ENCODE measurements at places on chromosomes 5 and 9.

DNA sequence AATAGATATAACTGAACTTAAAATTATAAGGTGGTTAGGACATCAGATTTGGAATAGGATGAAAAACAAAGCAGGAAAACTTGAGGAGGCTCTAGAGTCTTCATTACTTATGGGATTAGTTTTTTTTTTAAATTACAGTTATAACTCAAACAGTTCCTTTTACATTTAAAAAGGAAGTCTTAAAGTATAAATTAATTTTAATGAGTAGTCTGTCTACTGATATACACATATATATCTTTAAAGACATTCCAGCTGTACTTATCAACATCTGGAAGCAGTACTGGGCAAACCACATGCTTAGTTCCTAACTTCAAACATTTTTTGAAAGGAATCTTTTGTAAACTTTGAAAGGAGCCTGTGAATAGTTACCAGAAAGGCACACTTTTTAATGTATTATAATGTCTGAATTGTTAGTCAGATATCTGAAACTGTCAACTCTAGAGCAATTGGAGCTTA, 6.0 kb downstream of the ACTBL2 start:
- DNase-seq = no peak

DNA sequence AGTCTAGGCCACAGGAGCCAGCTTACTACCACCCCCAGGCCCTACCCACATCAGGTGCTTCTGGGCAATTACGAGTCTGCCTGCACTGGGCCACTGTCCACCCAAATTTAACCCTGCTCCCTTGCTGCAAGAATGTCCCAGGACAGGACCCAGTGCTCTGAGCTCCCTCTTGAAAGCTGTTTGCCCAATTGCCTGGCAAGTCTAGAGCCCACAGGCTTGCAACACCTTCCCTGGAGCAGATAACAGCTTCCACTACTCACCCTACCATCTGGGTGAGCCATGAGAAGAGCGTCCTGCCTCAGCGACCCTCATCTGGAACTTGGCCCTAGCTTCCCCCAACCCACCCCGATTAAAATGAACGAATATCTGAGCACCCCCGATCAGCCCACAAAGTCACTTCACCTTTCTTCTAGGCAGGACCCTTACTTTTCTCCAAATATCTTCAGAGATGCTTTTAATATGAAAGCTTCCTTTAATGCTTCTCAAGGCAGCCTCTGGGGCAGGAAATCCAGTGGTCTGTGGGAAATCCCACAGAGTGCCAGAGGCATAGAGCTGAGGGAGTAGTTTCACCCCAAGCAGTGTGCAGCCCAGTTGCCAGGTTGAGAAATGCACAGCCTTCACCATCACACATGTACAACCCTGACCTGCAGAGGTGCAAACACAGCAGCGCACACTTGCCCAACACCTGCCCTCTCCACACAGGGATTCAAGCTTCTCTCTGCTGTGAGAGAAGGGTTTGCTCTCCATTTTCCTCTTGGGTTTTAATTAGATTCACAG, 10.6 kb downstream of the ACSL6 start:
- no peak for DNase-seq

DNA sequence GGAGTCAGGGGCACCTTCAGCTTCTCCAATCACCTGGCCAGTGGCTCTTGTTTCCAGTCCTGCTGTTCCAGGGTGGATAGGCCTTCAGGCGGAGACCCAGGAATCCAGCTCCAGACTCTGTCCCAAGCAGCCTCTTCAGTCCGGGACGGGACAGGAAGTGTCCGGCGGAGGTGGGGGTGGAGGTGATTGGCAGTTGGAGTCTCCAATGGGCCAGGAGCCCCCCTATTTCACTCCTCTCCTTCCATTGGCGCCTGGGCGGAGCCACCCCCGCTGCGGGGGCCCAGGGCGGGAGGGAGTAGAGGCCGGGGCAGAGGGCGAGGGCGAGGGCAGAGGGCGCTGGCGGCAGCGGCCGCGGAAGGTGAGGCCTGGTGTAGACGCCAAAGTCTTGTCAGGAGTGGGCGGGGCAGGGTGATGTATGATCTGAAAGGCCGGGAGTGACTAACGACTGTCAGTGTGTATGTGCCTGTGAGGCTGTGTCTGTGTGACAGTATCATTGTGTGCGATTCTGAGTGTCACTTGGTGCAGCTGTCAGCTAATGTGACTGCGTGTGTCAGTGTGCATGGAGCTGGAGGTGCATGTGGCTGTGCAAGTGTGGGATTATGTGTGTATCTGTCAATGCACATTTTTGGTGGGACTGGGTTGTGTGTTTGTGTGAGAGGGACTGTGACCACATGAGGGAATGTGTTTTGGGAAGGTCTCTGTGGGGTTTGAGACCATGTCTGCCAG, at the start of gene IL11RA:
TSS of gene IL11RA (plus strand) at position 310 of the 726 bp plus-strand sequence. CDS start 3,033 bp downstream, outside the sequence.
- no peak for DNase-seq

GRCh38 chr5:173707392-173707791, 90.9 kb upstream of the BOD1 start:
- DNase-seq = no peak

GRCh38 chr5:81314581-81314980, 13.2 kb downstream of the ZCCHC9 start:
- DNase-seq = no peak

DNA sequence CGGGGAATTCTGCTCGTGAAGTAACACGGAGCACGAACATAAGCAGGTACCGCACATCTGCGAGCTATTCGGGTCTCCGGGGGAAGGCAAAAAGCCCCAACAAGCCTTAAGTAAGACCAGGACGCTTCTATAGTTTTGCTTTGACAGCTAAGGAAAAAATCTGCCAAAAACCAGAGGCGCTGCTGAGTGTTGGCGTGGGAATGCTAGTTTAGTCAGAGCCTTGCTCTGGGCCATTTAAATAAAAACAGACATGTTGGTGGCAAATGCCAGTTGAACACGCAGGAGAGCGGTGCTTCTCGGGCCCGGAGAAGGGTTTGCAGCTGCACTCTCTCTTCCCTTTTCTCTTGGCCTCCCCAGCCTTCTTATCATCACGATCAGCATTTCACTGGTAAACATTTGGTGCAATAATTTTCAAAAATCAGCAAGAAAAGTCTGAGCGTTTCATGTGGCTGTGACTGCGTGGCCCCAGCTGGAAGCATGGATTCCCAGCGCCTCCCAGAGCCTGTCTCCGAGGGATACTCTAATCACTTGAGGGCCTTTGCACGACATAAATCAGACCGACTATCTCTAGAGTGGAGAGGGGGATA, 6.4 kb upstream of the NOTCH1 start:
- DNase-seq = no peak

GRCh38 chr5:140213370-140213983, 38.5 kb downstream of the CYSTM1 start:
- DNase-seq = no peak

GRCh38 chr5:136011414-136012001, 17.3 kb upstream of the TGFBI start:
- DNase-seq = peak; percentile 25

DNA sequence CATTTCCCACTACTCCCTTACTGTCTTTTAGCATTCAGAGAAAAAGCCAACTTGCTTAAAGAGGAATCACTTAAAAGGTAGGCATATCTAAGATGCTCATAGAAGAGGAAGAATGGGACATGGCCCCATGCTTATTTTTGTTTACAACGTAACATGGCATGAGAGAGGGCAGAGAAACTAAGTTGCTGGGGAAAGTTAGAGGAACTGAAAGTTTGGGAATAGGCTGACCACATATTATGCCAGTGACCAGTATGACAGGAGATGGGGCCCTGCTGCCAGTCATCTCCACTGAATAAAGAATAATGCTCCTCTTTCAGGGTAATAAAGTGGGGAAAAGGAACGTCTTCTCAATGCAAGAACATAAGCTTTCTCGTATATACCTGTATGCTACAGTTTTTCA, 1.9 kb downstream of the PLPP6 start:
- no peak for DNase-seq

DNA sequence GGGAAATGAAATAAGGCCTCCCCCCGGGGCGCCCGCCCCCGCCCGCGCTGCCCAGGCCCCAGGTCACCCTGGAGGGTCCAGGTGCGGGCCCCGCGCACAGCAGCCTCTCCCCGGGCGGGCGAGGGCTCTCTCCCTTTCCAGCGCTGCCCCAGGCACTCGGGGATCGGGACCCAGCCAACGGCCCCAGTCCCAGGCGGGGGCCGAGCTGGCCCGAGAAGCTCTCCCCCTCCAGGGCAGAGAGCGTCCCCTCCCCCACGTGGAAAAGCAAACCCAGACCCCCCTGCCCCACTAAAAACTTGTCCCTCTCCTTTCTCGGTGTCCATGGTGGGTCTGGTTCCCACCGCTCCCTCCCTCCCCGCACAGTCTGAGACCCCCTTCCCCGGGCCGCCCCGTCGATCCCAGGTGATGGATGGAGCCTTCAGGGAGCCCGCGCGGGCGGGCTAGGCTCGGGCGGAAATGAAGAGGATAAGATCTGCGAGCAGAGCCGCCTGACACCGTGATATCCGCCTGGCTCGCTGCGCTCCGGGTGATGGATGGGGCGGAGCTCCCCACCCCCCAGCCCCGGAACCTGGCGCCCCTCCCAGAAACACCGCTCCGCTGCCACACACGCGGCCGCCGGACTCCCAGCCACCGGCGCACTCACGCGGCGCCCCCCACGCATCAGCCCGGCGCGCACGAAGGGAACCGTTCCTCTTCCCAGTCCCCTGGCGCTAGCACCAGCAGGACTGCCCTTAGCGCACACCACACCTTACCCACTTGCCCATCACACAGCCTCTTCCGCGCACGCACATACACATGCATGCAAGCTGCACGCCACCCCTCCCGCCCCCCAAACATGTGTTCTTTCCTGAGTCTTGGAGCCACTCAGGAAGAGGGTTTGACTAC, 81.7 kb upstream of the ZBTB43 start:
- DNase-seq = no peak

DNA sequence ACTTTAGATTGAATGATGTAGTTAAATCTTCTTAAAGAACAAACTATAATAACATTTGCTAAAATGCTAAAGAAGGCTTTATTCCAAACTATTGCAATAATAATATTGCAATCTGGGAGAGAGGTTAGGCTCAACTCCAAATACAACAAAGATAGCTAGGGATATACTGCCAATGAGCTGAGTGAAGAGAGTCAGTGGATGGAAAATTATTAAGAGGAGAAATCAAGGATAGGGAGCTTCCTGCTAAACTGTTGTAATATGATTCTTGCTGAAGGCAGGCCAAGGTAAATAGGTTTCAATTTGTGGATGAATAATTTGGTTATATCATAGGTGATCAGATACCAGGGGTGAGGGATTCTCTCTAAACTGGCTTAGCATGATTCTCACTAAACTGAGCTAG, 1651.5 kb downstream of the EFNA5 start:
- no peak for DNase-seq

DNA sequence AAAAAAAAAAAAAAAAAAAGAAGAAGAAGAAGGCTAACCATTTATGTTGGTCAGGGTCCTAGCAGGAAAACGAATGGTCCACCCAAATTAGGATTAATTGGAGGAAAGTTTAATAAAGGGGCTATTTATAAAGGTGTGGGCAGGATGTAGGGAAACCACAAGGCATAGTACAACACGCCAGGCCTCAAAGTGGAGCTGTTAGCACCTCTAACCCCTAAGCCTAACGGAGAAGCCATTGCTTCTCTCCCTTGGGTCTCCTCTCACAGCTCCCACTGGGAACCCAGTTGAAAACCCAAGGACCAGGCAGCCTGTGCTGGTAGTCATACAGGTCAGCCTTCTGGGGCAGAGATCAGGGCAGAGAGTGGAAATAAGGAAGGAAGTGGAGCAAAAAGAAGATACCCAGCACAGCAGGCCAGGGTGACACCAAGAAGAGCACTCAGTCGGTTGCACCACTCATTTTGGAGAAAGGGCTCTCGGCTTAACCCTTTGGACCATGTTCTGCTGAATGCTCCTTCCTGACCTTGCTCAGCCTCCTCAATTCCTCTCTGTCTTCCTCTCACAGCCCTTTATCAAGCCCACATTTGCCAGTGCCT, 8.8 kb upstream of the GLIPR2 start:
- DNase-seq = no peak

DNA sequence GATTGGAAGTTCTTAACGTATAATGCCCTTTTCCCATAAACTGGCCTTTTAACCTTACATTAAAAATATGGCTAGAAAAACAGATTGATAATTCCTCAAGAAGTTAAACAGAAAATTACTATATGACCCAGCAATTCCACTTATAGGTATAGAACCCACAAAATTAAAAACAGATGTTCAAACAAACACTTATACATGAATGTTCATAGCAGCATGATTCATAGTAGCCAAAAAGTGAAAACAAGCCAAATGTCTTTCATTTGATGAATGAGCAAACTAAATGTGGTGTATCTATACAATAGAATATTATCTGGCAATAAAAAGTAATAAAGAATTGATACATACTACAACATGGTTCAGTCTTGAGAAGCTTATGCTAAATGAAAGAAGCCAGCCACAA, 35.5 kb downstream of the POU5F2 start:
- no peak for DNase-seq

GRCh38 chr9:3525096-3525835, 535 bp downstream of the RFX3 start:
- no peak for DNase-seq

GRCh38 chr5:96253140-96253539, 179.9 kb downstream of the PCSK1 start:
- no peak for DNase-seq

DNA sequence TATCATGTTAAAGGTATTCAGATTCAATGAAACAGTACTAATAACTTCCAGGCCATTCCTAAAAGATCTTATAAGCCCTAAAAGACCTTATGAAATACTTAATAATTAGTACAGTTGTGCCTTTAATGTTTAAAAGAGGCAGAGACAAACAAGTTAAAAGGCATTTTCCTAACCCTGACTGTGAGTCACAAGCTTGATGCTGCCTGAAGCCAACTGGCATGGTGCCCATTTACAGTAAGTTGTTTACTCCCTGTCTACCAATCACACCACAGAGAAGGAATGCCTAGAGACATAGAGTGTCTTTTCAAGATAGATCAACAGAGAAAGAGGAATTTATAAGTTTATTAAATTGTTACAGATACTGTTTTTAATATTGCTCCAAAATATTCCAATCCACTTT, 47.8 kb downstream of the NR3C1 start:
- peak; percentile 58 for DNase-seq

- no peak for DNase-seq
Observed at GRCh38 chr9:131092548-131093440, 3.5 kb upstream of the AIF1L start.

DNA sequence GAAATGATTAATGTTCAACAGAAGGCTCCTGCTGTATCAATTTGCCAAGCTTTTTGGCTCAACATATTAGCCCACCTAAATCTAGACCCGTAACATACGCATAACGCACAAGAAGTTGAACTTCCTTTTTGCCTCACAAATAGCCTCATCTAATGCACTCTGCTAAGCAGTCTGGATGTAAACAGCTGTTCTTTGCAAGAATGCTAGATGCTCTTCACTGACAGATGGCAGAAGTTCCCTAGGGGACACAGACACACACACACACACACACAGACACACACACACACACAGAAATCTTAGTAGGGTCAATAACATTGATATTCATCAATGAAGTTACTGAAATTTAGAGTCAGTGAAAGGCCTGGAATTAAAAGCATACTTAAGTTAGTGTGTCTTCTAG, 13.2 kb upstream of the PCA3 start:
- no peak for DNase-seq

DNA sequence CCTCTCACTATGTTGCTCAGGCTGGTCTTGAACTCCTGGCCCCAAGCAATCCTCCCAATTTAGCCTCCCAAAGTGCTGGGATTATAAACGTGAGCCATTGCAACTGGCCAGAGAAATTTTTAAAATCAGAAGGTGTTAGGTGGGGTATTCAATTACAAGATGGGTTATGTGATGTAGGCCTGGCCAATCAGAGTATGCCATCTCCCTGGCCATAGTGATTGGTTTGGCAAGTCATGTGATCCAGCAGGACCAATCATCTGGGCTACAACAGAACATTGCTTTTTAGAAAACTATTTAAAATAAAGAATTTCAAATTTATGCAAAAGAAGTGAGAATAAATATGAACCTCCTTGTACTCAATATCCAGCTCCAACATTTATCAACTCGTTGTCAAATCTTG, 22.4 kb downstream of the NMRK1 start:
- DNase-seq = no peak

All from DMS79 treated with DMSO at 0.1 percent for 48 hours (cell line).